ENCODE measurements at places on chromosomes 2 and 18. TPM values are rescaled to one million over a fixed set of nuclear protein-coding genes. Genes with fewer than 3 reads are reported as not detected.

The KLHL41 gene
- not detected for total RNA-seq

The ZSWIM2 gene
- not detected for total RNA-seq

The EGR4 gene
- total RNA-seq: not detected

The CEBPZ gene
- total RNA-seq: 58.2 TPM

The CCDC74B gene
- 0.89 TPM for total RNA-seq

DNA sequence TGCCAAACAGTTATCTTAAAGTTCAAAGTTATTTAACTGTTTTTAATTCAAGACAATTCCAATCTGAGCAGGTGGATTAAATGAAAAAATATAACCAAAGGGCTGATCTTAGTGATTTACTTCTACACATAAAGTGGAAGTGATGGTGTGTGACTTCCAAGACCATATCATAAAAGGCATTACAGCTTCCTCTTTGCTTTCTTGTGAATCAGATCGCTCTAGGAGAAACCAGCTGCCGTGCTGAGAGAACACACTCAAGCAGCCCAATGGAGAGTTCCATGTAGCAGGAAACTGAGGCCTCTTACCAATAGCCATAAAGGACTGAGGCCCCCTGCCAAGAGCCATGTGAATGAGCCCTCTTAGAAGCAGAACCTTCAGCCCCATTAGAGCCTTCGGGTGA lies 197.4 kb downstream of the NBAS start:
- H3K36me3 ChIP-seq: peaks cover 35% of the 10 kb centered on the region
- H3K4me3 ChIP-seq: no peak overlapping the region
- H3K27me3 ChIP-seq: no peaks in the 10 kb centered on the region

DNA sequence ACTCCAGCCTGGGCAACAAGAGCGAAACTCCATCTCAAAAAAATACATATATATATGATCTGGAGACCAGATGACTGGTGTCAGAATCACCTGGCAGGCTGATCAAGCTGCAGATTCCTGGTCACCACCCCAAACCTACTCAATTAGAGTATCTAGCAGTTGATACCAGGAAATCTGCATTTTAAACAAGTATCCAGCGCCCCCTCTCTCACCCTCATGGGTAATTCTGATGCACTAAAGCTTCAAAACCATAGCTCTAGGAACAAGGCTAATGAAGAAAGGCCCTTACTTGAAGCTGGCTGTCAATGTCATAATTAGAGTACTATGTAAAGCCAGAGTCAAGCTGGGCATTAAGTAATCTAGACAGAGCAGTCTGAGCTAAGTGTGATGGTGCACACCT lies 25.0 kb upstream of the PCBP1 start:
- H3K27me3 ChIP-seq: no peaks in the 10 kb centered on the region
- no peak for DNase-seq
- no peak overlapping the region for H3K4me3 ChIP-seq
- no peaks in the 10 kb centered on the region for H3K4me1 ChIP-seq
- peaks cover 92% of the 10 kb centered on the region for H3K36me3 ChIP-seq
- no peak overlapping the region for H3K27ac ChIP-seq

DNA sequence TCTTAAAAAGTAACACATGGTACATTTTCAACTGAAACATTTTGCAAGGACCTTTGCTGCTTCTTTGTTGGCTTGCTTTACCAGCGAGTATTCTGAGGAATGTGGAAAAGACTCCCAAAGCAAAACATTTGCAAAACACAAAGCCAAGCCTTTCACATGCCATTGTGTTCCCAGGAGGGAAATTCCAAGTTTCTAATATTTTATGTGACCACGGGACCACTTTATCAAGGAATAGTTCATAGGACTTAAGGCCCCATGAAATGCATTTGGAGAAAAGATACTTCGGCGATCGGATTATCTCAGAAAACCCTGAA lies 26.2 kb downstream of the CYP27C1 start:
- H3K4me1 ChIP-seq: peaks cover 14% of the 10 kb centered on the region
- no peaks in the 10 kb centered on the region for H3K36me3 ChIP-seq
- DNase-seq: peak; percentile 64
- peak overlapping the region; percentile 9 for H3K27ac ChIP-seq
- H3K4me3 ChIP-seq: no peak overlapping the region
- H3K27me3 ChIP-seq: no peaks in the 10 kb centered on the region

DNA sequence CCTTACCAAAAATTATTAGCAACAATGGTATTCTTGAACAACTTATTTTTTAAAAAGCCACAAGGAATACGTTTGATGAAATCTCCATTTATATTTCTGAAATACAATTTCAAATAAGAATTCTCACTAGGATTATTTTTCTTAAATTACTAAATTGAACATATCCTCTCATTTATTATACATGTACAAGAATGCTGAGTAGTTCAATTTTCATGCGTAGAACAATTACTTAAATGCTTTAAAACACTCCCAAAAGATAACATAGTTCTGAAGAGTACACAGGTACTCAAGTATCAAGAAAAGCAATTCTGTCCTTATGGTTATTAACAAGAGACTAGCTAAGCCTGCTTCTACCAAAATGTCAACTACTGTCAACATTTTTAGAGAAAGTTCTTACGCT lies 268.1 kb downstream of the ZNF385B start:
- H3K36me3 ChIP-seq: no peaks in the 10 kb centered on the region

DNA sequence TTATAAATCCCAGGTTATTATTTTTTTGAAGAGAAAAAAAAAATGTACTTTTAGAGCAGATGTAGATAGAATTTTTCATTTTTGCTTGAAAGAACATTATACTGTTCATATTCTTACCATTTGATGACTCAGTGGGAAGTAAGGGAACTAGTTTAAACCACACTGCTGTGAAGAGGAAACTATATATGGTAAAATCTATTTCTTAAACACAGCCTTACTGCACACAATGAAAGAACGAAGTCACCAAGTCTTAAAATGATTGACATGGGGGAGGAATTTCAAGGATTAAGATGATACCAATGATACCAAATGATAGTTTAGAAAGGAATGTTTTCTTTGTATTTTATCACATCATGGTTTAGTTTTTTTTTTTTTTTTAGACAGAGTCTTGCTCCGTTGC lies 5.0 kb downstream of the ACTR2 start:
- H3K4me1 ChIP-seq: peaks cover 91% of the 10 kb centered on the region
- no peak overlapping the region for H3K4me3 ChIP-seq
- peak overlapping the region; percentile 69 for H3K27ac ChIP-seq
- no peaks in the 10 kb centered on the region for H3K27me3 ChIP-seq
- H3K36me3 ChIP-seq: peaks cover 8% of the 10 kb centered on the region
- DNase-seq: no peak

- peaks cover 12% of the 10 kb centered on the region for H3K4me1 ChIP-seq
- no peak overlapping the region for H3K4me3 ChIP-seq
- no peak for DNase-seq
- H3K27ac ChIP-seq: no peak overlapping the region
These were observed 12.9 kb downstream of the HES6 start for GRCh38 chr2:238226698-238227586.

- no peak overlapping the region for H3K4me3 ChIP-seq
- peaks cover 22% of the 10 kb centered on the region for H3K36me3 ChIP-seq
These were observed 30.1 kb downstream of the UXS1 start for GRCh38 chr2:106163948-106164545.

DNA sequence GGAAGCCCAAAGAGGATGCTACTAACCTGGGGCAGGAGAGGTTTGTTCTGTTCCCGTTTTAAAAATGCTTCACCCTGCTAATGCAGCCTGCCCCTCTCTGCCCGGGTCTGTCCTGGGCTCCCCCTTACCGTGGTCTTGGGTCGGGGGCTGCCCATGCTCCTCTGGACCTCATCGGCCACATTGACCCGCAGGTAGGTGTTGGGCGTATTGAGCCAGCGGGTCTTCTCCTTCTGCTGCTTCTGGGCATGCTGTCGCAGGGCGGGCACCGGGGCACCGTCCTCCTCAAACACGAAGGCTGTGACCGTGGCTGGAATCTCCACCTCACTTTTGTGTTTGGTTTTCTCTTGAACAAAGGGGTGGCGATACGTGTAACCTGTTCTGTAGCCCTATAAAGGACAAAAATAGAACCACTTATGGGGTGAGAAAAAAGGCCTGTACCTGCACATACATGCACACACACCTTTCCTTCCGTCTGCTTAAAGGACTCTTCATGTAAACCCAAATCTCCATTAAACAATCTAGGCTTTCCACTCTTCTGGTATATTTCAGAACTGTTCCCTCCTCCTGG lies 89.3 kb downstream of the ADD2 start:
- no peak overlapping the region for H3K4me3 ChIP-seq
- DNase-seq: no peak
- no peaks in the 10 kb centered on the region for H3K4me1 ChIP-seq
- no peaks in the 10 kb centered on the region for H3K27me3 ChIP-seq

DNA sequence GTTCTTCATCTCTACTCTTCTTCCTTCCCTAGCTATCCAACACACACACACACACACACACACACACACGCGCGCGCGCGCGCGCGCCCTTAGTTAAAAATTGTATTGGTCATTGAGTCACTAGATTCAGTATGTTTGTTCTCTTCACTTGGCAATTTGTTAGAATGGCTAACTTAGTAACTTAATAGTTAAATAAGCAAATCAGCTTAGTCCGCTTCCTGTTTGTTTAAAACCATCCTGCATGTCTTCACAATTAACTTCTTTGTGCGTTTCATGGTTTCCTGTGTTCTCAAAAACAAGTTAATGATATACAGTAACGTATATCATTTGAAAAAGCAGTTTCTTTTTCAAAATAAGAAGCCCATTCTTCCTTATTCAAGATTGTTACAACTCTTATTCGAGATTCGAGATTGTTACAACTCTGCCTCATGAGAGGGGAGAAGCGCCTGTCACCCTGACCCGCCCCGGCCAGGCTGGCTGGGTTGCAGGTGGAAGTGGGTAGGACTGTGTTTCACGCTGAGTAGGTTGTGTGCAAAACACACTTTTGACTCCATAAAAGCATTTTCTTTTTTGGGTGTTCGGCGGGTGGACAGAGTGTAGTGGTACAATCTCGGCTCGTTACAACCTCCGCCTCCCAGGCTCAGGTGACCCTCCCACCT lies 9.5 kb upstream of the CNNM3 start:
- H3K27me3 ChIP-seq: no peaks in the 10 kb centered on the region
- DNase-seq: no peak
- peak overlapping the region; percentile 61 for H3K27ac ChIP-seq
- H3K36me3 ChIP-seq: peaks cover 38% of the 10 kb centered on the region
- H3K4me3 ChIP-seq: no peak overlapping the region

- H3K27me3 ChIP-seq: no peaks in the 10 kb centered on the region
- no peak overlapping the region for H3K4me3 ChIP-seq
These were observed 679.6 kb upstream of the CHAC2 start for GRCh38 chr2:53087874-53088461.

GRCh38 chr2:75846683-75847190 lies 136.0 kb upstream of the GCFC2 start:
- no peak overlapping the region for H3K27ac ChIP-seq
- H3K4me1 ChIP-seq: no peaks in the 10 kb centered on the region
- no peak overlapping the region for H3K4me3 ChIP-seq
- no peaks in the 10 kb centered on the region for H3K36me3 ChIP-seq
- H3K27me3 ChIP-seq: no peaks in the 10 kb centered on the region

DNA sequence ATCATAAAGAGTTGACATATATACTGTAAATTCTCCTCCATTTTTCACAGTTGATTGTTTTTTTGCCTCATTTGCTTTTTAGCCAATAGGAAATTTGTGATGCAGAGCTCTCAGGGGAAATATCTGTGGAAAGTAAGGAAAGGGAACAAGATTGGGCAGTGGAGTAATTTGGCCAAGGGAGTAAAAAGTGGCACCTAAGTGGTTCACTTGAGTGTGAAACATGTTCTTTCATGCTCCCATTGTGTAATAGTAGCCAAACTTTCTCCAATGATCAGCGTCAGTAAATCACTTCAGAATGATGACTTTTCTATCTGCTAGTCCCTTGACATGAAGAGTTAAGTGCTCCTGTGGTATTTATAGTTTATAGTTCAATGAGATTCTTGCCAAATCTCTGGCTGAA lies 141.9 kb upstream of the KCNJ3 start:
- no peaks in the 10 kb centered on the region for H3K4me1 ChIP-seq
- H3K27me3 ChIP-seq: no peaks in the 10 kb centered on the region
- DNase-seq: no peak
- H3K27ac ChIP-seq: no peak overlapping the region
- no peaks in the 10 kb centered on the region for H3K36me3 ChIP-seq

DNA sequence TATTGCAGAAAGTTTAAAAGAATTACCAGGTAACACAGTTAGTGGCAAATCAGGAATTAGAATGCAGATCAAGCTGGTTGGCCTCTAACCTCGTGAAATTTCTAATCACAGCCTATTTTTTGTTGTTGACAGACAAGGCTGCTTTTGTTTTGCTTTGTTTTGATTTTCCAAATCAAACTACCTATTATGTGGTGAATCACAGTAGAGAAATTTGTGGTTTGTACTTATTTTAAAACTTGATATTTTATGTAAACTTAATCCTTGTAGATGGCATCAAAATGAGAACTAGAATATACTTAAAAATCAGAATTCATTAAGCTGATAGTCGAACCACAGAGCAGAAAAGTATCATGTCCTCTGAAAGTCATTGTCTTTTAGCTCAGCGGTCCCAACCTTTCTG lies 258.1 kb downstream of the CTNNA2 start:
- H3K27me3 ChIP-seq: no peaks in the 10 kb centered on the region
- no peaks in the 10 kb centered on the region for H3K36me3 ChIP-seq
- no peak overlapping the region for H3K4me3 ChIP-seq
- DNase-seq: no peak
- no peak overlapping the region for H3K27ac ChIP-seq

DNA sequence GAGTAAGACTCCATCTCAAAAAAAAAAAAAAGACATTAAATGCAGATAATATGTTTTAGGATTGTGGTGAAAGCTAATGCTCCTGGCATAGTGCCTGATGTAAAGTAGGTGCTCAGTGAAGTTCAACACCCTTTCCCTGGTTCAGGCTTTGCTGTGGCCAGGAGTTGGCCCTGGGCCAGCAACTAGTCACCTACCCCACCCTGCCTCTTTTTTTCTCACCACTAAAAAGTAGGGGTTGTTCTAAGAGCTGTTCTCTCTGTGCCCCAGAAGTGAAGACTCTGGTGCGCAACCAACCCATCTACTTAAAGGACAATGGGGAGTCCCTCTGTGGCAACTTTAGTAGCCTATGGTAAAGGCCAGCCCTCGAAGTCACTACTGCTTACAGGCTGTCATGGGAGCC lies 75.9 kb downstream of the DNMT3A start:
- no peak overlapping the region for H3K4me3 ChIP-seq
- H3K27ac ChIP-seq: no peak overlapping the region
- no peaks in the 10 kb centered on the region for H3K4me1 ChIP-seq
- DNase-seq: no peak

DNA sequence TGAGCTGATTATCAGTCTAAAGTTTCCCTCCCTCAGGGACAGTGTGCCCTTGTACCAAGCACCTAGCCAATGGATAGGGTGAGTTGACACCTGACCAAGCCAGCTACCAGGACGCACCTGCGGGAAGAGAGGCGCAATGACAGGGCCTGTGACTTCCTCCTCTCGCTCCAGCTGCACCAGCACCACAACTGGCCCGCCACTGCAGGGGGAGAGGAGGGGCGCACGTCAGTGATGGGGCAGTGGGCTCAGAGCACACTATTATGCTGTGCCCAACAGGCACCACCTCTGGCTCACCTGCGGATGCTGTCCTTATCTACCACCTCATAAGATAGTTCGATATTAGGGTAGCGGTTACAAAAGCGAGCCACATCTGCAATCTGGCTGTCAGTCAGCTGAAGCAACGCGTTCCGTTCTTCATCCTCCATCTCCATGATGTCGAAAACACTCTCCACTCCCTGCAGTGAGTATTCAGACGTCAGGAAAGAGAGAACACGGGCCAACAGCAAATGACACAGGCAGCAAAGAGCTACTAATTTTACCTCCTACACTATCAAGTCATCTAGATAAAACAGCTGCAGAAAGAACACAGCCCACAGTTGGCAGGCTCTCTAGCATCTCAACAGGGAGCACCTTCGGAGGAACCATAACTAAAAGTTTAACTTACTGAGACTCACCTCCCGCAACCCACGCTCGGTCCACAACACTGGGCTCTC lies 10.9 kb downstream of the CIAO1 start:
- no peaks in the 10 kb centered on the region for H3K27me3 ChIP-seq
- no peaks in the 10 kb centered on the region for H3K4me1 ChIP-seq

All from stomach (tissue), 19 donors.